ENCODE measurements at places on chromosomes 13 and 19.

DNA sequence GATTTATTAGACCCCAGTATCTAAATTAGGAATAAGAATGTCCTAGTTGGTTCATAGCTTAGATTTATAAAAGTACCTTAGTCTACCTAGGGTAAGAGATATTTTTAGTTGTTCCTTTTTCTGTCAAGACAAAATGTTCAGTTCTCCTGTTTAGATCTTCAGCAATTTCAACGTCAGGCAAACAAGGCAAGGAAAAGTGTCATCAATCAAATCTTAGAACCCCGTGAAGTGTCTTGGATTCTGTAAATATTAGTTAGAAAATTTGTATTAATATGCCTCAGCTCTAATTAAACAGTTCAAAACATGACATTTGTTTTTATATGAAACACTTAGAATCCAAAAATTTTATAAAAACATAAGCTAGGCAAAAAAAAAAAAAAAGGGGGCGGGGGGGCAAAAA is 296.6 kb downstream of the PCDH9 start:
- no peak for DNase-seq

GRCh38 chr13:25169356-25169755 is 2.7 kb downstream of the AMER2 start:
- no peak for DNase-seq

DNA sequence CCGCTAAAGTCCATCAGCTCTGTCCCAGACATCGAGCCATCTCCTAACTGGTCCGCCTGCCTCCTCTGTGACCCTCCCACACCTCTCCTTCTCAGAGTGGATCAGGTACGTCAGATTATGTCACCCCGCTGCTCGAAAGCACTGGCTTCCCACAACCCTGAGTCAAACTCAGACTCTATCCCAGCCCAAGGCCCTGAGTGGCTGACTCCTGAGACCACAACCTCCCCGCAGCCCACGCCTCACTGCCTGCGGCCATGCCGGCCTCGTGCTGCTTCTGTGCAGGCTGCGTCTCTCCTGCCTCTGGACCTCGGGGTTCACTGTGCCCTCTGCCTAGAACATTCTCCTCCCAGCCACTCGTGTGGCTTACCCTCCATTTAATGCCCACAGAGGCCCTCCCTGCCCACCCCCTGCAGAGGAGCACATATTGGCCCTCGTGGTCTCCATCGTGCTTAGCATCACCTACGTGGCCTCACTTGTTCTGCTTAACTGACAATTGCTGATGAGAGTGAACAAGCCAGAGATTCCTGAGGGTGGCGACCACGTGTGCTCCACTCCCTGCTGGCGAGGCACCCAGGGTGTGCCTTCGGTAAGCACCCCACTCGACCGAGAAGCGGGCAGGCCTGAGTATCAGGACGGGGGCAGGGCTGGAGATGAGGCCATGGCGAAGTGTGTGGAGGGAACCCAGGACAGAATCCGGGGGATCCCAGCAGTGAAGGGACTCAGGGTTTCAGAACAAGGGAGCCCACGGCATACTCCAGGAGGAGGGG is 13.5 kb upstream of the FKRP start:
- DNase-seq = no peak

- DNase-seq = no peak
Measured at GRCh38 chr19:39765091-39766076, 13.3 kb upstream of the LEUTX start.

DNA sequence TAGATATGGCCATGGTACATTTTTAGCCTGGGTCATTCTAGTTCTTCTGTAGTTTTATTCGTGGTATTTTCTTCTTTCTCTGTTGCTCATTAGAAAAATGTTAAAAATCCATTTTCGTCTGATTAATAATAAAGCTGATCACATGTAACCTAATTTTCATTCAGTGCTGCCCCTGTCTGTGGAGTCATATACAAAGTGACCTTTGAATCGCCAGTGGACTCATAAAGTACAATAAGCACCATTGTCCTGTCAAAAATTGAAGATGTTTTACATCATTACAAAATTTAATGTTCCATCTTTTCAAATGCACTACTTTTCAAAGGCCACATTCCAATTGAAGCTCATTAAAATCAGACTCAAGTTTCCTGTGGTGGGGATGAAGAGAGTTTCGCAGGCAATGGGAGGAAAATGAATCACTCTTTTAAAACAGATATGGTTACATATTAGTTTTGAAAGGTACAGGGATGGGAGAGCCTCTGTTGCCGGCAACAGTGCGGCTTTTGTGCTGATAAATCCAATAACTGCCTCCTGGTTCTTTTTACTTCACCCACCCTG is 205.4 kb downstream of the ZNF536 start:
- no peak for DNase-seq

DNA sequence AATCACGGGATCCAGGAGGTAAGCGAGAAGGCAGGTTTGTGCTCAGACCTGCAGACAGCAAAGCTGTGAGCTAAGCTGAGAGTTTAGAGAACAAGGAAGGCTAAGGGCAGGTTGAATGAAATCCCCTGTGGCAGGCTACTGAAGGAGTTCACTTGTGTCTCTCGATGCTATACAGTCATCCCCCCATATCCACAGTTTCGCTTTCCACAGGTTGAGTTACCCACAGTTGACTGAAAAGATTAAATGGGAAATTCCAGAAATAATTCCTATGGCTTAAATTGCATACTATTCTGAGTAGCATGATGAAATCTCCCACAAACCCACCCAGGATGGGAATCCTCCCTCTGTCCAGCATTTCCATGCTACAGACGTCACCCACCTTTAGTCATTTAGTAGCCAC is 49.6 kb downstream of the ABCC4 start:
- no peak for DNase-seq

- no peak for DNase-seq
Measured at GRCh38 chr19:56896095-56896494, 55.6 kb upstream of the PEG3 start.

GRCh38 chr19:3210347-3211017 is 14.0 kb upstream of the CELF5 start:
- DNase-seq = no peak

GRCh38 chr19:5147074-5147977 is 178.4 kb downstream of the KDM4B start:
- no peak for DNase-seq

DNA sequence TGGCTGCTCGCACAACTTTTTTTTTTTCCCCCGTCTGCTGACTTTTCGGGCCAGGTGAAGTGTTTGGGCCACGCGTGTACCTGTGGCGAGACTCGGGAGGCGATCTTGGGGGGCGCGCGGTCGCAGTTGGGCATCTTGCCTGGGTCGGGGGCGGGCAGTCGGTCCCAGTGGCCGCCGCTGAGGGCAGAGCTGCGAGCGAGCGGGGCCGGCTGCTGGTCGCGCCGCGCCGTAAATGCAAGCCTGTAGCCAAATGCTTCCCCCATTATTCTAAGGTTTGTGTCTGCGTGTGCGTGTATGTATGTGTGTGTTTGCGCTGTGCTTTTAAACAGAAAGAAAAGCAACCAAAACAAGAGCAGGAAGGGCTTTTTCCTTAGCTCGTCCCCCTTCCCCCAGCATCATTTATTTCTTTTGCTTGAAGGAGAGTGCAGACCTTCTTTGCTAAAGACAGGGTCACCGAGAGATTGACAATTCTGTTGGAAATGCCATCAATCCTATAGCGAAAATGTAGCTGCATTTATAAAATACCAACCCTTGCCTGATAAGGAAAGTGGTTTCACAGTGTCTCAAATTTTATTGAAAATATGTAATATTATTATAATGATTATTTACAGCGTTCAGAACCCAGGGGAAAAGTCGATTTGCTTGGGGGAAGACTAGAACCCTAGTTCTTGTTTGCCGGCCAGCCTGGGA is 143.2 kb upstream of the ZNF536 start:
- no peak for DNase-seq

DNA sequence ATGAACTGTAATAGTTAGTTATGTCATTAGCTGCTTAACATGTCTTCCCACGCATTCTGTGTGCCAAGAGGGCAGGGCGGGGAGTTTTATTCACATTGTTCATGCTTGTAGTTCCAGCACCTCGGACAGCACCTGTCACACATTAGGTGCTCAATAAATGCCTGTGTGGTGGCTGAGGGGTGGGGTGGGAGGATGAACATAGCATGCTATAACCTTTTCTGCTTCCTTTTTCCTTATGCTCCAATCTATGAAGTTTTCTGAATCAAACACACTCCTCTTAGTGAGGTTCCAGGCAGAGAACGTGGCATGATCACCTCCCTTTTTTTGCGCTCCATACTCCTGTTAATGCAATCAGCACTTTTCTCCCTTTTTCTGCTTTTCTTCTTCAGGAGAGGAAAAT is 15.8 kb upstream of the PTPRS start:
- no peak for DNase-seq

GRCh38 chr13:97043302-97043701 is 49.0 kb upstream of the OXGR1 start:
- DNase-seq = no peak

DNA sequence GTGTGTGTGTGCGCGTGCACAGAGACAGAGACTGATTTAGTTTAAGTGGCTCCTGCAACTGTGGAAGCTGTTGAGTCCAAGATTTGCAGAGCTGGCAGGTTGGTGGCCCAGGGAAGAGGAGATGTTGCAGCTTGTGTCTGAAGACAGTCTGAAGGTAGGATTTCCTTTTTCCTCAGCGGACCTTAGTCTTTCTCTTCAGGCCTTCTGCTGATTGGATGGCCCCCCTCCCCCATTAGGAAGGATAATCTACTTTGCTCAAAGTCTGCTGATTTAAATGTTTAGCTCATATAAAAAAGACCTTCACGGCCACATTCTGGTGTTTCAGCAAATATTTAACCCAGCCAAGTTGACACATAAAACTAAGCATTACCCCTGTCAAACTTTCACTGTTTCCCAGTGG is 84.3 kb downstream of the SLC15A1 start:
- no peak for DNase-seq

DNA sequence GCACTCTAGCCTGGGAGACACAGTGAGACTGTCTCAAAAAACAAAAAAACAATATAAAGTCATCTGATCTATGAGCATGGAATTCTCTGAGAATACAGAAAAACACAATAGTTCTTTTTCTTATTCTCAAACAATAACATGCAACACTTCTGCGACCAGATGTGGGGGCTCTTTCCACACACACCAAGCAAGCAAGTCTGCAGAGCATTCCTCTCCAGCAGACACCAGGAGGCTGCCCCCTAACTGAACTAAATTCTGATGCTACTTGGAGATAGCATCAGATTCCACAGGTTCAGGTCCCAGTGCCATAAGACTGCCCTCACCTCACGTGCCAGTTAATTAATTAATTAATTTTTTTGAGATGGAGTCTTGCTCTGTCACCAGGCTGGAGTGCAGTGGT is 27.7 kb downstream of the ZNF101 start:
- DNase-seq = no peak

GRCh38 chr13:25846222-25846984 is 205.4 kb downstream of the SHISA2 start:
- no peak for DNase-seq
